ENCODE measurements at places on chromosomes 3 and 15. TPM values are rescaled to one million over a fixed set of nuclear protein-coding genes. Genes with fewer than 3 reads are reported as not detected.

DNA sequence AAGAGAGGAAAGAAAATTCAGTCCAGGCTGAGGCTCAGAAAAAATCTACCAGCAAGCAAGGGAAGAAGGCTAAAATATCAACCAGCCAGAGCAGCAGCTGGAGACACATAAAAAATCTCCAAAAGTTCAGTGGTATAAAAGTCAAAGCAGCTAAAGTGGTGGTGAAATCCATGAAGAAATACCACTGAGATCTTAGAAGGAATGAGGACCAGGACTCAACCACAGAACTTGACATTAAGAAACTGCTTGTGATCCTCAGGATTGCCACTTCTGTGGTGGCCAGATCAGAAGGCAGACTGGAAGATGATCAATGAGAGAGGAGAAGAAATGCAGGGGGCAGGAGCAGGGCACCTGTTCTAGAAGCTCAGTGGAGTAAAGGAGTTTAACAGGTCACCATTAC lies 22.5 kb downstream of the CNTN3 start:
- no peak overlapping the region for H3K27ac ChIP-seq
- no peaks in the 10 kb centered on the region for H3K4me1 ChIP-seq
- H3K27me3 ChIP-seq, result no peaks in the 10 kb centered on the region
- H3K4me3 ChIP-seq, result no peak overlapping the region

DNA sequence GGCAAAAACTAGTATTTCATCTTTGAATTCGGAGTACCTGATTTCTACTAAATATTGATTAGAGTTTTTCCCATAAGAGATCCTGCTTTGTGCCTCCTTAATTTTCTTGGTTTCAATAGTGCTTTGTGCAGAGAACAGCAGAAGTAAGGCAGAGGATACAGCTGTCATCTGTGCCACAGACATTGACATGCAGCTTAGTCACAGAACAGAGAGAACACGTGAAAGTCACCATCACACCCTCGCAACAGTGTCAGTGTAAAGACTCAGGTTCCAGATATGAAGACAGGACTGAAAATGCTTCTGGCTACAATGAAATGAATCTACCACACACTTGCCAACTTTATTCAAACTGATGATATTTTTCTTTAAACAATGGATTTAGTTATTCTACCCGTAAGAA lies 942.8 kb upstream of the CFAP20DC start:
- H3K4me3 ChIP-seq, result no peak overlapping the region
- no peak for DNase-seq
- no peaks in the 10 kb centered on the region for H3K27me3 ChIP-seq
- no peak overlapping the region for H3K27ac ChIP-seq
- H3K4me1 ChIP-seq, result peaks cover 3% of the 10 kb centered on the region

DNA sequence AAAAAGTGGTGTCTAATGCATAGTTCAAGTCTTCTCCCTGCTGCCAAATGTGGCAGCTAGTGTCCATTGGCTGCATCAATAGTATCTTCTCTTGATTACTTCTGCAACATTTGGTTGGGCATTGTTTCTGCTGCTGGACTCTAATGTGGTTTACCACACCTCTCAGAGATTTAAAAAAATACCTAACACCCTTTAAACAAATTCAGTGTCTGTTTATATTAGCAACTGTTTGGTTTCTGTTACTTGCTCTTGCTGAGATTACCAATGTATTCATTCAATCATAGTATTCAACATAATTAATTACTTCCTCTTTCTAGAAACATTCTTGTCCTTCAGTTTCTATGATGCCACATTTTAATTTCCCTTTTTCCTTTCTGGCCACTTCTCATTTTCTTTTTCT lies 20.3 kb upstream of the NECTIN3 start:
- H3K27ac ChIP-seq, result no peak overlapping the region
- no peak for DNase-seq
- H3K27me3 ChIP-seq, result peaks cover 4% of the 10 kb centered on the region
- H3K4me1 ChIP-seq, result no peaks in the 10 kb centered on the region
- no peak overlapping the region for H3K4me3 ChIP-seq
- no peaks in the 10 kb centered on the region for H3K36me3 ChIP-seq

GRCh38 chr15:29815000-29815710 lies 7.1 kb downstream of the TJP1 start:
- H3K4me1 ChIP-seq, result no peaks in the 10 kb centered on the region
- H3K27ac ChIP-seq, result no peak overlapping the region
- H3K27me3 ChIP-seq, result peaks cover 22% of the 10 kb centered on the region
- H3K36me3 ChIP-seq, result no peaks in the 10 kb centered on the region

SLCO2A1 gene
- total RNA-seq, result not detected

DNA sequence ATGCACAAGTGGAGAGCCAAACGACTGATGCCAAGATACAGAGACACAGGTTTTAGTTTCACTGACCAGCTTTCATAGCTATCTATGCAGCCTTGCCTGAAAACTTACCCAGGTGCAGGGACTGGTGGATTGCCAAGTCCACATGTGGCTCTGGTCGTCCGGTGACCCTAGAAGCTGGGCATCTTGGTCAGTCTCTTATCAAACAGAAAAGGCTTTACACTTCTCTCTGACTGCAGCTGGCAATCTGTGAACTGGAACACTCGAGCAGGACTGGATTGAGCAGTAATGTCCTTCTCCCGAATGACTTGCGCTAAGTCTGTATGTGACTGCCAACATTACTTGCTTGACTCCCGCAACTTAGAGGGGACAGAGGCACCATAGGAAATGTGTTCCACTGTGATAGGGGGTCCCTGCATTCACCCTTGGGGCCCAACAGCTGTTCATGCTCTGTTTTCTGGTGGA lies 63.0 kb upstream of the SIAH2 start:
- peaks cover 3% of the 10 kb centered on the region for H3K27me3 ChIP-seq
- H3K36me3 ChIP-seq, result no peaks in the 10 kb centered on the region
- no peak overlapping the region for H3K27ac ChIP-seq
- no peaks in the 10 kb centered on the region for H3K4me1 ChIP-seq
- H3K4me3 ChIP-seq, result no peak overlapping the region

GRCh38 chr15:73748730-73749129 lies 4.4 kb downstream of the INSYN1 start:
- H3K27me3 ChIP-seq, result peaks cover 3% of the 10 kb centered on the region
- no peaks in the 10 kb centered on the region for H3K4me1 ChIP-seq
- H3K27ac ChIP-seq, result no peak overlapping the region
- no peak overlapping the region for H3K4me3 ChIP-seq
- DNase-seq, result no peak

GRCh38 chr3:81445712-81446111 lies 315.7 kb downstream of the GBE1 start:
- no peak overlapping the region for H3K4me3 ChIP-seq
- no peak overlapping the region for H3K27ac ChIP-seq
- no peaks in the 10 kb centered on the region for H3K27me3 ChIP-seq
- H3K36me3 ChIP-seq, result no peaks in the 10 kb centered on the region
- H3K4me1 ChIP-seq, result no peaks in the 10 kb centered on the region
- DNase-seq, result no peak

DNA sequence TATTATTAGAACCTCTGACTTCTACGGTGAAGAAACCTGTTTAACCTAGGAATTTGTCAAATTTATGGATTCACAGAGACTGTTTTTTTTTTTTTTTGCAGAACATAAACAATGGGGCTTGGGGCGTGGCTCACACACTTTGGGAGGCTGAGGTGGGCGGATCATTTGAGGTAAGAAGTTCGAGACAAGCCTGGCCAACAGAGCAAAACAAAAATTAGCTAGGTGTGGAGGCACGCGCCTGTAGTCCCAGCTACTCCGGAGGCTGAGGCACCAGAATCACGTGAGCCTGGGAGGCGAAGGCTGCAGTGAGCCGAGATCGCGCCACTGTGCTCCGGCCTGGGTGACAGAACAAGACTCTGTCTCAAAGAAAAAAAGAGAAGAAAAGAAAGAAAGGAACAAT lies 3.0 kb downstream of the ZBTB11 start:
- peaks cover 28% of the 10 kb centered on the region for H3K4me1 ChIP-seq
- peaks cover 26% of the 10 kb centered on the region for H3K36me3 ChIP-seq
- H3K27me3 ChIP-seq, result no peaks in the 10 kb centered on the region
- no peak overlapping the region for H3K4me3 ChIP-seq
- no peak for DNase-seq

TRH gene
- not detected for total RNA-seq

DNA sequence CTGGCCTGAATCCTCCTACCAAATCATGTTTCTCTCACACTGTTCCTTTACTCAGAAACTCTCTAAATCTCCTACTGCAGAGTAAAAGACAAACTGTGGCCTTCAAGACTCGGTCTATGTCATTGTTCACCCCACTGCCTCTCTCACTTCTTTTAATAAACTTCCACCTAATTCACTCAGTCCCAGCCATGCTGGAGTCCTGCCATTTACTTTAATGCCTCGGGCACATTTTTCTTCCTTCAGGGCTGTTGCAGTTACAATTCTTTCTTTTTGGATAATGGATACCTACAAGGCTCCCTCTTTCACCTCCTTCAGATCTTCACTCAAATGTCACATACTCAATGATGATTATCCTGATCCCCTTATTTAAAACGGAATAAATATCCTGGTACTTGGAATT lies 955.6 kb downstream of the ROBO1 start:
- no peak overlapping the region for H3K4me3 ChIP-seq
- no peaks in the 10 kb centered on the region for H3K36me3 ChIP-seq
- DNase-seq, result no peak
- H3K27ac ChIP-seq, result no peak overlapping the region

- H3K4me1 ChIP-seq, result no peaks in the 10 kb centered on the region
- H3K27ac ChIP-seq, result no peak overlapping the region
- H3K4me3 ChIP-seq, result no peak overlapping the region
- no peak for DNase-seq
These were observed 475.4 kb downstream of the AGBL1 start for GRCh38 chr15:86555098-86555497.

DNA sequence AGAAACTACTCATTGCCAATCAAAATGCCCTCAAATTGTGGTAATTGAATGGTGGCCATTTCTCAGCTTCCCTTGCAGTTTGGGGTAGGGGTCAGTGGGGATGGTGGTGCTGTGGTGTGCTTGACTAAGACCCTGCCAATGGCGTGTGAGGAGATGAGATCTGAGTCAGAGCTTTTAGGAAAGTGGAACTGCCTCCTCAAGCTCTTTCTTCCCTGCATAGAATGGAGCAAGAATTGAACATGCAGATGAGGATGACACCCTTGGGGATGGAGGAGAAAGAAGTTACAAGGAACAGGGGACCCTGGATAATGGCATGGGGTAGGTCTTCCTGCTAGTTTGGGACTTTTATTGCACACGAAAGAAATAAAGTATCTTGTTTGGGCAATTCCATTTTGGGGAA lies 188.0 kb downstream of the PEX5L start:
- no peak for DNase-seq
- H3K27ac ChIP-seq, result no peak overlapping the region
- H3K27me3 ChIP-seq, result no peaks in the 10 kb centered on the region
- H3K4me1 ChIP-seq, result no peaks in the 10 kb centered on the region
- H3K36me3 ChIP-seq, result no peaks in the 10 kb centered on the region
- H3K4me3 ChIP-seq, result no peak overlapping the region

DNA sequence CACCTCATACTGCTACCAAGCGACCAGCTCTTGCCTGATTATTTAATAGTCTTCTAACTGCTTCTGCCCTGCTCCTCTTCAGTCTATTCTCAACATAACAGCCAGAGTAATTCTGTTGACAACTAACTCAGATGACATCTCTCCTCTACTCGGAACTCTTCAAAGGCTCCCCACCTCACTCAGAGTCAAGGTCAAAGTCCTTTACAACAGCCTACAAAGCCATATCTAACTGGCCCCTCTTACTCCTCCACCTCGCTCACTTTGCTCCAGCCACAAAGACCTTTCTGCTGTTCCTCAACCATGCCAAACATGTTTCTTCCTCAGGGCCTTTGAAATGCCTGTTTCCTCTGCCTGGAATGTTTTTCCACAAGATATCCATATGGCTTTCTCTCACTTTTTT lies 43.6 kb downstream of the PIK3R4 start:
- H3K27ac ChIP-seq, result no peak overlapping the region
- no peak overlapping the region for H3K4me3 ChIP-seq
- no peaks in the 10 kb centered on the region for H3K4me1 ChIP-seq
- no peaks in the 10 kb centered on the region for H3K27me3 ChIP-seq

- no peak for DNase-seq
- H3K27me3 ChIP-seq, result no peaks in the 10 kb centered on the region
- H3K36me3 ChIP-seq, result peaks cover 70% of the 10 kb centered on the region
- H3K4me1 ChIP-seq, result no peaks in the 10 kb centered on the region
These were observed 44.8 kb downstream of the ROPN1B start for GRCh38 chr3:126013751-126014156.

GRCh38 chr3:131075632-131076328 lies 49.1 kb downstream of the NEK11 start:
- H3K36me3 ChIP-seq, result no peaks in the 10 kb centered on the region
- no peak overlapping the region for H3K4me3 ChIP-seq
- no peaks in the 10 kb centered on the region for H3K4me1 ChIP-seq
